Stimulated activated CD8-positive, alpha-beta memory T cell treated with anti-CD3 and anti-CD28 coated beads, Interleukin-15, amount 100 ng/mL, for 48 hours (primary cell): ENCODE measurements at places on chromosomes 5 and 9.

DNA sequence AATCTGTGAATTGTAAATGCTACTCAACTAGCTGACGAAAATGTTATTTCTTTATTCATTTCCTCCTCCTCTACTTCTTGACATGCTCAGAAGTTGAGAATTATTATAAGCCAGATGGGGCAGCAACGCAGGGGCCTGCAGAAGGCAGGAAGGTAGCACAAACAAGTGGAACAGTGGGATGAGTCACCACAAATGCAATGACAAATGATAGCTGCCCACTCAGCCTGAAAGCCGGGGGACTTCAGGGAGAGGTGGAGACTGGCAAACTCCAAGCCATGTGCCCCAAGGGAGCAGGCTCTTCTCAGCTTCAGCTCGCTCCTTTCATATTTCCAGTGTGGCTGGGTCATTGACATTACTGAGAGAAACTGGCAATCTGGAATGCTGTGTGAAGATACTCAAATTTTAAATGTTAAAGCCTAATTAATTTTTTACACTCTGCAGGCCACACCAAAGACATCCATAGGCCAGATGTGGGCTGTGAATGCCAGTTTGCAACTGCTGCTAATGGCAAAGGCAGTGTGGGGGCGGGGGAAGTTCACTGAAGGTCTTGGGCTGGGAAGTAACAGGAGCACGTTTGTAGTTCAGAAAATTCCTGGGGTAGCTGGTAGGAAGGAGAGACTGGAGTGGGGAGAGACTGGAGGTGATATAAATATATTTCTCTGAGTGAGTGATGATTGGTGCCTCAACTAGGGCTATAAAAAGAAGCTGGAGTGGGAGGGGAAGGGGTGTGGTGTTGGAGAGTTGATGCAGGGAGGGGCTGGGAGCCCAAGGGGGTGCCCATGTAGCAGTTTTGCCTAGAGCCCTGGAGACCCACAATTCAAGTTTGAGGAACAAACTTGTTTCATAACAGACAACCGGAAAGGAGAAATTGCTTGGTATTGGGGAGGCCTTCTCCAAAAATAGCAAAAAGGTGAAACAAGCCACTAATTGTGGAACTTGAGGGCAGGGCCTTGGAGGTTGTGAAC, 20.8 kb upstream of the ADRB2 start:
- no peak for DNase-seq

GRCh38 chr9:123073441-123073840, 40.0 kb downstream of the GPR21 start:
- DNase-seq = no peak

- no peak for DNase-seq
Measured at GRCh38 chr9:249025-249424, 34.4 kb downstream of the DOCK8 start.

- no peak for DNase-seq
Measured at GRCh38 chr5:14532180-14532579, 49.4 kb upstream of the OTULINL start.

- DNase-seq = no peak
Measured at GRCh38 chr5:136840601-136841000, 475.3 kb upstream of the TRPC7 start.

DNA sequence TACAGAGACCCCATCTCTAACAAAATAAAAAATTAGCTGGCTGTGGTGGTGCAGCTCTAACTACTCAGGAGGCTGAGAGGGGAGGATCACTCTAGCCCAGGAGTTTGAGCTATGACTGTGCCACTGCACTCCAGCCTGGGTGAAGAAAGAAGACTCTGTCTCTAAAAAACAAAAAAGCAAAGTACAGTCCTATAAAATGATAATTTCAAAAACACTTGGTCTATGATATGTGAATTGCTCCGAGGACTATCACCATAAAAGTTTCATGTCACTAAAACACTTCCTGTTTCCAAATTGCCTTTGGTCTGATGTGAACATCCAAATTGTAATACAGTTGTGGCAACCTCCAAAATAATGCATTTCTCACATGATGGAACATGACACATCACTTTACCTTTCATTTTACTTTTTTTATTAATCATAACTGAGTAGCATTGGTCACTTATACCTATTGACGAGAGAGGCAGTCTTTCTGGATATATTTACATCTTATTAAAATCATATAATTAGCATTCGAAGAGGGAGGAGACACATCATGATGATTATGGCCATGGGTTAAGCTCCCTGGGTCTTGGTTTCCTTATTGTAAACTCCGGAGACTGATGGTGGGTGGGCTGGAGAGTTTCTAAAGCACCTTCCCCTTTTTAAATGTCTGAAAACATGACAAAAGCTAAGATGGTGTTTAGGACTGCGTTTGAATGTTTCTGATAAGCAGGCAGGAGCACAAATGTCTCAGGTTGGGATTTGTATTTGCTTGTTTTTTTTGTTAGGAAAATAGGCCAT, 25.8 kb upstream of the CD180 start:
- DNase-seq = no peak

GRCh38 chr9:69168709-69169217, 5.3 kb upstream of the TJP2 start:
- peak; percentile 34 for DNase-seq

DNA sequence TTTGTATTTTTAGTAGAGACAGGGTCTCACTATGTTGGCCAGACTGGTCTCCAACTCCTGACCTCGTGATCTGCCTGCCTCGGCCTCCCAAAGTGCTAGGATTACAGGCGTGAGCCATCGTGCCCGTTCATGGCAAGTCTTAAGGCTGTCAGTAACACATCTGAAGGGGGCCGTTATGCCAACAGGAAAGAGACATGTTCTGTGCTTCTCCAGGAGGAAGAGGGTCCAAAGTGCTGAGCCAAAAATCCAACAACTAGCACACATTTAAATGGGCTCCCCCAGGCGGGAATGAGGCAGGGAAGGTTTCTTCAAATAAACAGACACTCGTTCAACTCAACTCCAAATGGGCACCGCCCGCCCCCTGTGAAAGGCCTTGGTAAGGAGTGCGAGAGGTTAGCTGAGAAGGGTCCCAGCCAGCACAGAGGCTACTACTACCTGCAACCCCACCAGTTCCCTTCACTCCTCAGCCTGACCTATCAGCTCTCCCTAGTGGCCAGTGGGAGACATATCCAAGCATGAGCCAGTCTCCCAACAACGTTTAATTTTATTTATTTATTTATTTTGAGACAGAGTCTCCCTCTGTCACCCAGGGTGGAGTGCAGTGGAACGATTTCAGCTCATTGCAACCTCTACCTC, 84.1 kb upstream of the DMRT1 start:
- no peak for DNase-seq

DNA sequence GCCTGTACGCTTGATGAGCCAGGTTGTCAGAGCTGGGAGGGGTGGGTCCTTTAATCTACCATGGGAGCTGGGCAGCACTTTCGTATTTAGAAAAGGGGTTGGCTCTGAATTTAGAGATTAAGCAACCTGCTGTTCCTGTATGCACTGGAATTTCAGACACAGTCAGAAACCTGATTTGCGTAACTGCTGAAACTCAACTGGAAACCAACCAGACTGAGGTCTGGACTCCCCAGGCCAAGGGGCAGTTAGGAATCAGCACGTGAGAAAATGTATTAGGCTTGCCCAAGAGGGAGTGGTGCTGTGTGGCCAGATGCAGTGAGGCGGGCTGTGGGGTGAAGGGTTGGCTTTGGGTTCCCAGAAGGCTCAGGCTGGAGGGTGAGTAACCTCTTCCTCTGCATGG, 235.0 kb downstream of the GOLPH3 start:
- DNase-seq = no peak

DNA sequence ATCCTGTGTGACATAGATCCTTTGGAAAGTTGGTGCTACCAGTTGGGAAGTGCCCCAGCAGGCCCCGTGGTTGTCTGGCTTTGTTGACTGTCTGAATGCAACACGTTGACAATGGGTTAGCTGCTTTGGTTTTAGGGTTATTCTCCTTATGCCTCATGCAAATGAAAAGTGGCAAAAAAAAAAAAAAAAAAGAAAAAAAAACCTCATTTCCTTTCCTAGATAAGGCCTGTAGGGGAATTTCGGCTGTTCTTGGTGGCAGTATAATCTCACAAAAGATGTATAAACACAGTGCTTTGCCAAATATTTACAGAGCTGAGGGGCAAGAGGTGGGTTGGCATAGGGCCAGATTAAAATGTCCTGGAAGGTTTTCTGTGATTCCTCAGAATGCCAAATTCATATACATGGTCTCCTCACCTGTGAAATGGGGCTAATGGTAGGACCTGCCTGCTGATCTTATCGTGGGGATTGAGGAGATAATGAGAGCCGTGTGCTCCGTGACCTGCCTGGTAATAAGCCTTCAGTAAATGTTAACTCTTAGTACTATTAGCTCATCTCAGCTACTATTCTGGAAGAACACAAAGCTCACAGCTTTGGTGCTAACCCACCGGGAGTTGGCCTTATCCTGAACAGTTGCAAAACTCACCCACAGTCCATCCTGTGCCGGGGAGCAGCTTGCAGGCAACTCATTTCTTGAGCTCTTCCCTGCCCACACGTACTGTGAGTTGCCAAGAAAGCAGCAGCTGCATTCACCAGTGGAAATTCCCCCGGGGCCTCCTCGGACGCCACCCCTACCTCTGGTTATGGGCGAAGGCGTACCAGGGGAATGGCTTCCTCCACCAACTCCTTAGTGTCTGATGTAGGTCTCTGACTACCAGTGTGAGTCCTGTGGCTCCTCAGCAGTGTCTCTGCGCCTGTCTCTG, 220.3 kb downstream of the NR3C1 start:
- peak; percentile 55 for DNase-seq

GRCh38 chr5:140429724-140430123, 28.1 kb downstream of the ANKHD1 start:
- DNase-seq = no peak
